ENCODE measurements at places on chromosomes 5 and 9.

DNA sequence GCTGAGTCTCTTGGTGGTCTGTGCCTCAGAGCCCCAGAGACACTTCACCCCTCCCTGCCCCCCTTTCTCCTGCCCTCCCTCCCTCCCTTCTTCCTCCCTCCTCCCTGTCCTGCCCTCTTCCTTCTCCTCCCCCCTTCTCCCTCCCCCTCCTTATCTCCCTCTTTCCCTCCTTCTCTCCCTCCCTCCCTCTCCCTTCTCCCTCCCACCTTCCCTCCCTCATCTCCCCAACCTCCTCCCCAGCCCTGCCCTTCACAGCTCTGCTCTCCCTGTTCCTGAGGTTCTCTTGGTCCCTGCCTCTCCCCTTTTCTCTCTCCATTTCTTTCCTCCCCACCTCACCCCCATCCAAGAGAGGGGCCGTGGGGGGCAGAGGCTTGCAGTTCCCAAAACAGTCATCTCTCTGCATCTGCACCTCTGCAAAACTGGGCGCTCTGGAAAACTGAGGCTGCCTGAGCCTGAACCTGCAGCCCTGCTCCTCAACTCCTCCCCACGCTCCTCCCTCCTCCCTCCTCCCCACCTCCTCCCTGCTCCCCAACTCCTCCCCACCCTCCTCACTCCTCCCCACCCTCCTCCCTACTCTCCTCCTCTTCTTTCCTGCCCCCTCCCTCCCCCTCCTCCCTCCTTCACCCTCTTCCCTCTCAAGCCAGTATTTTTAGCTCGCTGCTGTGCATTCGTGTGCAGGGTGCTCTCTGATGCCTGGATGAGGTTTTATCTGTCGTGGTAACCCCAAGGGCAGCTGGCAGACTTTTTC lies 219.1 kb downstream of the C9orf50 start:
- no peak for DNase-seq

DNA sequence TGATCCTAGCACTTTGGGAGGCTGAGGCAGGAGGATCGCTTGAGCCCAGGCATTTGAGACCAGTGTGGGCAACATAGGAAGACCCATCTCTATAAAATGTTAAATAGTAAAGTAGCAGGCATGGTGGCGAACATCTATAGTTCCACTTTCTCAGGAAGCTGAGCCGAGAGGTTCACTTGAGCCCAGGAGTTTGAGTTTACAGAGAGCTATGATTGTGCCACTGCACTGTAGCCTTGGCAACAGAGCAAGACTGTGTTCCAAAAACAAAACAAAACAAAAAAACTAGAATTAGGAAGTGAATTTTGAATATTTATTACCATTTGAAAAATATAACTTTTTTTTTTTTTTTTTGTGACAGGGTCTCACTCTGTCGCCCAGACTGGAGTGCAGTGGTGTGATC lies 26.8 kb upstream of the PAX5 start:
- no peak for DNase-seq

GRCh38 chr5:143521846-143522400 lies 118.4 kb upstream of the NR3C1 start:
- DNase-seq, result no peak

- DNase-seq, result peak; percentile 27
Measured at GRCh38 chr9:113579283-113580040, 115.9 kb downstream of the RGS3 start.

DNA sequence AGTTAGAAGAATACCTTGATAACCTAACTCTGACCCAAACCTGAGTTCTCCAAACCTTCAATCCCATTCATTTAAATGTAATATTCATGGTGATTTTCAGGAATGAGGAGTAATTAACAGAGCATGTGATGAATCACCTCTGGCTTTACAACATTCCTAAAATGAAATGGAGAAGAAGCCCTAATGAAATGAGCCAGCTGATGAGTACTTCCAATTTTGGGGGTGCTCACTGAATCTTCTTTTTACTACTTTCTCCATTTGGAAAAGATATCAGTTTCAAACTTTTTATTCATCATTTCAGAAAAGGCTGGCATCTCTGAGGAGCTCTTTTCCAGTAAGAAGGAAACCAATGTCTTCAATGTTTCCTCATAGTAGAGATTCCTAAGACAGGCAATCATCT lies 2.9 kb upstream of the SPINK5 start:
- no peak for DNase-seq

- DNase-seq, result no peak
Measured at GRCh38 chr5:144328980-144329379, 158.3 kb downstream of the KCTD16 start.

All from CD4-positive, alpha-beta T cell treated with Interleukin-4 for 4 hours (primary cell).